ENCODE measurements at places on chromosomes 11 and 22.

GRCh38 chr11:117319214-117319840, 3.3 kb upstream of the BACE1 start:
- no peak for DNase-seq

DNA sequence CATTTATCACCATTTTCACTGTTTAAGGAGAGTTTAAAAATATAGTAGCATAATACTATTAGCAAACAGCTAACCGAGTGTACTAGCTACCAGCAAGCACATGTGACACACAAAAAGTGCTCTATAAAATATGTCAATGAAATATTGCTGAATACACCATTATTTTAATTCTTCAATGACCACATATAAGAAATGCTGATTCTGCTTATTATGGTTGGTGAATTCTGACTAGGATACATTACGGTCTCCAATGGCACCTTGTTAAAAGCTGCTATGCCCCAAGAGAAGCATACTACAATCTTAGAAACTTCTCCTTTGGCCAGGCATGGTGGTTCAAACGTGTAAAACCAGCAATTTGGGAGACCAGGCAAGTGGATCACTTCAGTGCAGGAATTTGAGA, 129.8 kb downstream of the MRTFA start:
- no peak for DNase-seq

DNA sequence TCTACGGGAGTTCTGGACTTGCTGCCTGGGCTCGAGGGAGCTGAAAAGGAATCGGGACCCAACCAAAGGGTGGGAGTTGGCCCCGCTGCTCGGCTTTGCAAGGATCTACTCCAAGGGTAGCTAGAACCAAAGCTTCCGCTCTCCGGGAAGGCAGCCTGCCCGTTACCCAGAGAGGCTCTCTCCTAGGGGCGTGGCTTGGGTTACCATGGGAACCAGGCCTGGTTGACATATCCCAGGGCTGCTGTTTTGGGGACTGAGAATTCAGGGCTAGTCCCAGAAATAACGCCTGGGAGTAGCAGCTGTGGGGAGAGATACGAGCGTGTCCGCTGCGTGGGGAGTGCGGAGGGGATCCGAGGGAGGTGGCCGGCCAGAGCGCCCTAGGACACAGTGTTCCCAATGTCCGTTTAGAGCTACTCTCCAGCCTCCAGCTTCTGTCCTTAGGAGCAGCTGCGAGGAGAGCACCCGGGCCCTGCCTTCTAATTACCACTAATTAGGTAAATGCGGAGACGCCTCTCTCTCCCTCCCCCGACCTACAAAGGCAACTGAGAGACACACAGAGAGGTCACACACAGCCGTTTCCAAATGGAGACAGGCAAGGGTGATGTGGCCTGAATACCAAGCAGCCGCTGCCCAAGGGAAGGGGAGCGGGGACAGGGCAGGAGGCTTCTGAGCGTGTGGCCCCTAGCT, 141.6 kb upstream of the CADM1 start:
- DNase-seq: peak; percentile 35

DNA sequence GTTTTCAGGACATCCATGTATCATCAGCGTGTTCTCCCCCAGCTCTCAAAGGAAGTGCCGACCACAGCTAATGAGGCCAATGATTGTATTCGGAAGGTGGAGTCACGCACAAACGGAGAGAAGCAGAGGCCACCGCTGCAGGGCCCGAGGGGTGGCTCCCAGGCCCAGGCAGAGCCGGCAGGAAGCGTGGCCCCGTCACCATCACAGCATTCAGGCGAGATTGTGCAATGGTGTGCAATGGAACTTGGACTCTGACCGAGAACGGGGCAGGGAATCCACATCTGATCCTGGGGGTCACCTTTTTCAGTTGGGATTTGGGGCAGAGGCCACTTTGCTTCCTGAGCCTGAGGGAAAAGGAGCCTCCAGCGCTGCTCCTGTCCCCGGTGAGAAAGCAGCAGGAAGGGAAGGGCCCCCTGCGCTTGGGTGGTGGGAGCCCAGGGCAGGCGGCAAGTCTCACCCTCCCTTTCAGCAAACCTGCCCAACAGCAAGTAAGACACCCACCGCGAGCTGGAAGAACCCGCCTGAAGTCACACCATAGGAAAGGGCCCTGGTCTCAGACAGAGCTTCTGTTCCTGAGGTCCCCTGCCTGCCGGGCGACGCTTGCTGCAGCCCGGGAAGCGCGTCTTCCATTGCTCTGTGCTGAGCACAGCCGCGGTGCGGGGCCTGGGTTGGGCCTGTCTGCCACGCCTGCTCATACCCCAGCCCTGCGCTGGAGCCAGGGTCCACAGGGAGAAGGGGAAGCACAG, 1430.7 kb downstream of the BRD1 start:
- DNase-seq: no peak

DNA sequence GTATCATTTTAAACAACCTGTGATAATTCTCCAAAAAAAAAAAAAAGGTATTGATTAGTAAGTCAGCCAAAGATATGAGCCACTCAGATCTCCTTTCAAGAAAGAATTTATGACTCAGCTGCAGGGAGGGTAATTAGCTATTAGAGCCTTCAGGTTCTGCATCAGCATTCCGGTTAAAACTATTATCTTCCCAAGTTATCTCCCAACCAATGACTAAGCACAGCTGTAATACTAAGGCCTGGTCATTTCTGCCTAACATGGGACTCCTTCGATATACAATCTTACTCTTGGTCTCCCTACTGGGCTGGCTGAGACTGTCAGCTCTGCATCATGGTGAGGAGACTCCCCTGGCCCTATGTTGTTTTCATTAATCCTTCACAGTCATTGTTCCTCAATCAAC, 60.4 kb downstream of the SBF2 start:
- no peak for DNase-seq
